ENCODE measurements at places on chromosomes 1 and 21.

DNA sequence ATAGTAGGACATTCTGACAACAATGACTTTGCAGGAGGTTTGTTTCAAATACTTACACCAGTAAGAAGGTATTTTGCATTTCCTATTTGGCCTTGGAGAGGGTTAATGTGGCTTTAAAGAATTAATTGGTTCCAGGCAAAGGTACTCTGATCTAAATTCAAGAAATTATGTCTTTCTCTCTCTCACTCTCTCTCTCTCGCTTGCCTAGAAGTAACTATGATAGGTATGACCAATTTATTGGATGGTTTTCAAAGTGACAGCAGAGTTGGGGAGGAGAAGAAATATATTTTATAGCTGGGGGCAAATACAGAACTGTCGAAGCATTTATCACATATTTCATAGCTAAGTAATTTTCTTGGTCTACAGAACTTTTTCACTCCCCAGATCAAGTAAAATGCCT lies 116.0 kb downstream of the ATP6V1G3 start:
- no peak for DNase-seq

- DNase-seq, result peak; percentile 19
Measured at GRCh38 chr1:204461331-204462228, 33.0 kb downstream of the PIK3C2B start.

- peak; percentile 48 for DNase-seq
Measured at GRCh38 chr1:90198616-90199332, 203.9 kb downstream of the ZNF326 start.

DNA sequence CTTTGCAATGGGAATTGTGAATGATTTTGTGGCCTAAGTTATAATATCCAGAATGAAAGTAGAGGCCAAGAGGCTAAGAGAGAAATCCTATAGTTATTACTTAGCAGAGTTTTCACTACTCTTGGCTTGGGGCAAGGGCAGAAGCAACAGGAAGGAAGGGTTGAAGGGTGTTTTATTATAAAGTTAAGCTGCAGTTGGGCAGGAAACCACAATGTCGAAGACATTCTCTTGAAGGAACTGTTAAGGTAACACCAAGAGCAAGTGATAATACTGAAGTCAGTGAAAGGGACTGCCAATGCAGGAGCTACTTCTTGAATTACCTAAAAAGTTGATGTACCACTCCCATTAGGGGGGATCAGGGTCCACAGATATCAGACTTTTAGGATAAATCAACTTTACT lies 8.3 kb downstream of the XCL2 start:
- no peak for DNase-seq

Data from epithelial cell of esophagus (primary cell).